HS-5 (cell line): ENCODE measurements at places on chromosomes 12 and 14.

- DNase-seq: no peak
Measured at GRCh38 chr12:55931780-55932550, 1.0 kb downstream of the DGKA start.

DNA sequence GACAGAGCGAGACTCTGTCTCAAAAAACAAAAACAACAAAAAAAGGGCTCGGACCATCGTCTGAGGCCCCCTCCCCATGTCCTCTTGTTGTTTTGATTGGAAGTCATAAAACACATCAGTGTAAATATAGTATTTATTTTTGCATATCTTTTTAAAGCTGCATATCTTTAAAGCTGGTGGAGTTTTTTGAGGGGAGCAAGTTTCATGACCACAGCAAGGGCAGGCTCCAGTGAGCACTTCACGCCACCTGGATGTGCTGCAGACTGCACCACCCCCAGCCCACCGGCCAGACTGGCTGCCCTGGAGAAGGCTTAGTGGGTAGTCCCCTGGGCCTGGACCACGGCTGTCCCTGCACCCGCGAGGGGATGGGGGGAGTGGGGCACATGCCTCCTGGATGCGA, 11.9 kb upstream of the BCL7A start:
- no peak for DNase-seq

- DNase-seq: no peak
Measured at GRCh38 chr12:53958128-53958527, 3.4 kb downstream of the HOXC12 start.

- DNase-seq: no peak
Measured at GRCh38 chr14:100749967-100750597, 23.4 kb downstream of the DLK1 start.

DNA sequence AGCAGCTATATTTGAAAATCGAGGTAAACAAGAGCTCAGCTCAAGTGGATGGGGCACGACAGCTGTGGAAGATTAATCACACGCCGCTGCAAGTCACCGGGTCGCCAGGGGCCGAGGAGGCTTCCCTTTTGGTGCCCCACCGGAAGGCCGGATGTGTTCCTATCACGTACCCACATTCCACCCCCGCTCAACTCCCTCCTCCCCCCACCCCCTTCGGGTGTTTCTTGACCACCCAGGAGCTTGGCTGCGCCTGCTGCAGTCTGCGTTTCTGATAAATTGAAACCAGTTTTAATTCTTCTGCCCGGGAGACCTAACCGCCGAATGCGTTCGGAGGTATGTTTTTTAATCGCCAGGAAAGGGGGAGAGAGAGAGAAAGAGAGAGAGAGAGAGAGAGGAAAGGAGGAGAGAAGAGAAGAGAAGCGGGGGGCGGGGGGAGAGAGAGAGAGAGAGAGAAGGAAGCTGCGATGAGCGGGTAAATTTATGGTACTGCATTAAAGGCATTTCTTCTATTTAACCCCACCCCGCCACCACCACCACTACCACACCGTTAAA, 1.8 kb downstream of the SLC8A3 start:
- no peak for DNase-seq

- DNase-seq: no peak
Measured at GRCh38 chr12:97312570-97313135, 150.0 kb upstream of the RMST start.

DNA sequence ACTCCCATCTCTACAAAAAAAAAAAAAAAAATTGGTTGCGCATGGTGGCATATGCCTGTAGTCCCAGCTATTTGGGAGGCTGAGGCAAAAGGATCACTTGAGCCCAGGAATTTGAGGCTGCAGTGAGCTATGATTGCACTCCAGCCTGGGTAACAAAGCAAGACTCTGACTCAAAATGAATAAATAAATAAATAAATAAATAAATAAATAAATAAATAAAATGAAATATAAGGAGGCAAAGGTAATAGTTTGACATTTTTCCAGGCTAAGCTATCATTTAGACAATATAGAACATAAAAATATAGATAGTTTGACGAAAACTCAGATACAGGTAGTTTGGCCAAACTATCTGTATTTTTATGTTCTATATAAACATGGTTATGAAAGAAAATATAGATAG, 40.5 kb downstream of the ZCRB1 start:
- DNase-seq: no peak

- DNase-seq: peak; percentile 98
Measured at GRCh38 chr14:61561657-61562276, 133.5 kb upstream of the HIF1A start.

- no peak for DNase-seq
Measured at GRCh38 chr14:74955229-74956026, at the start of gene PGF. Gene PGF (minus strand): TSS chr14:74955597. CDS start chr14:74955242, 355 bp downstream.

- no peak for DNase-seq
Measured at GRCh38 chr12:34208331-34209258, 186.3 kb downstream of the ALG10 start.

GRCh38 chr14:82328442-82328841, 794.8 kb upstream of the SEL1L start:
- no peak for DNase-seq

- DNase-seq: no peak
Measured at GRCh38 chr12:95168746-95169145, 48.5 kb downstream of the FGD6 start.

DNA sequence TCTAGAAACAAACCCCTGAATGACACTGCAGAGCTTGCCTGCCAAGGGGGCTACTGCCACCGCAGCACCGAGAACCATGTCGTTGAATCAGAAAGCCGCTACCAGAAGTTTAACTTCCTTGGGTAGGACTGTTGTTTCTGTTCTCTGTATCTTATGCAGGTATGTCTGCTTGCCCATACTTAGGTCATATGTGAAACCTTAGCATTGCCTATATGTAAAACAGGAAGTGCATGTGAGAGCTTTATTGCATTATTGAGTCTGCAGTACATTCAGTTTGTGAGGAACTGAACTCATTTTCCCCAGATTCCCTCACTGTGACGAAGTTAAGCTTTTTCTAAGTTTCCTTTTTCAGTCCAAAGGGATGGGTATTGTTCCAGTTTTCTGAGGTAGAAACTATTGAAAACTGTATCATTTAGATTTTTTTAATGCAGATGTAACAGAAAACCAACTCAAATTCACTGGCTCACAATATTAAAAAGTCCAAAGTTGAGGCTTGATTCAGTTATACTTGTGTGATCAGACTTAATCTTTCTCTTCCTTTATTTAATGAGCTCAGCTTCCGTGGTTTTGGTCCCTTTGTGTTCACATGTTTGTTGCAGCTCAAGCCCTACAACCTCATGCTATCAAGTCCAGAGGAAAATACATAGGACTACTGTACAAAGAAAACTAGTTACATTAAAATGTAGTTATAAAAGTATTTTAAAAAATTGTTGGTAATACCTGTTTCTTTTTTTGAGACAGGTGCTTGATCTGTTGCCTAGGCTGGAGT, 6.9 kb downstream of the FBXO34 start:
- DNase-seq: no peak

GRCh38 chr12:93041416-93041815, 112.3 kb upstream of the EEA1 start:
- DNase-seq: no peak
